ENCODE measurements at places on chromosomes 1 and 21. TPM values are rescaled to one million over a fixed set of nuclear protein-coding genes. Genes with fewer than 3 reads are reported as not detected.

OBSCN gene
- 19.7 TPM for total RNA-seq

DNA sequence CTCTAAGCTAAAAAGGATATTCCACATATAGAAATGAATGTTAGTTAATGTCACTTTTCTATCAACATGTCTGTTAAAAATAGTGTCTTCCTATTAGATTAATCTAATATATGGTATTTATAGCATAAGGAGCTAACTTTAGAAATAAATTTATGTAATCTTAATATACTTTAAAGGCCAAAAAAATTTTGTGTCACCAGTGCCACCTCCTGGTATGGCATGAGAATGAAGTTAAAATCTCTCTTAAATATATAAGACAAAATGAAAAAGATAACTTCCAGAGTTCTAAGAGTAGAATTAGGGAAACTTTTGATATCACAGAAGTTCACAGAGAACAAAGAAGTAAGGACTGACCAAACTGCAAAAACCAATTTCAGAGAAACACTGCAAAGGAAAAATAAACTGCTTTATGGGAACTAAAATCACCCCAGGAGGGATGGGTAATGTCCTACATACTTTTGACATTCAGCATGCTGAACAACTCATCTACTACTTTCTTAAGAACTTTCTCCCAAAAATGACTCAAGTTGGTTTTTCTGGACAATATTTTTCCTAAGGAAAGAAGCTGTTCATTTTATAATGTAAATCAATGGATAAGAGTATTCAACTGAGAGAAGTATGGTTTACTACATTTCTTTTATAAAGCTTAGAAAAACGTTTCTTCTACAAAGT, 82.8 kb downstream of the TRIM33 start:
- H3K27ac ChIP-seq: no peak overlapping the region
- no peaks in the 10 kb centered on the region for H3K27me3 ChIP-seq

RNU1-4 gene
- total RNA-seq: 2,538 TPM

HFM1 gene
- 3.3 TPM for total RNA-seq

GFI1 gene
- total RNA-seq: 0.66 TPM

GRCh38 chr1:239742416-239743109, 349.1 kb upstream of the FMN2 start:
- H3K4me3 ChIP-seq: no peak overlapping the region
- H3K4me1 ChIP-seq: no peaks in the 10 kb centered on the region
- H3K27me3 ChIP-seq: no peaks in the 10 kb centered on the region

VASH2 gene
- total RNA-seq: 0.13 TPM

- peak within 1 kb of the TSS; percentile 93 for H3K27ac ChIP-seq
- peaks cover 33% of the 10 kb centered on the region for H3K4me1 ChIP-seq
- H3K4me3 ChIP-seq: peak within 1 kb of the TSS; percentile 77
- no peaks in the 10 kb centered on the region for H3K27me3 ChIP-seq
Observed at GRCh38 chr21:44011579-44012473, at the start of gene TRAPPC10. Gene TRAPPC10, plus strand, starts transcription at chr21:44012309. Its CDS starts 185 bp downstream, at chr21:44012494.

C1orf115 gene
- not detected for total RNA-seq

GRCh38 chr1:94334764-94335163, 83.4 kb upstream of the ABCD3 start:
- H3K4me3 ChIP-seq: no peak overlapping the region
- H3K27ac ChIP-seq: no peak overlapping the region
- no peak for DNase-seq
- H3K27me3 ChIP-seq: peaks cover 15% of the 10 kb centered on the region
- no peaks in the 10 kb centered on the region for H3K36me3 ChIP-seq

CPT2 gene
- total RNA-seq: 22.2 TPM

GRCh38 chr1:110945626-110946025, 18.1 kb downstream of the LRIF1 start:
- no peak for DNase-seq
- H3K4me1 ChIP-seq: no peaks in the 10 kb centered on the region
- H3K27ac ChIP-seq: no peak overlapping the region
- no peaks in the 10 kb centered on the region for H3K27me3 ChIP-seq

LCE3B gene
- total RNA-seq: not detected

GRCh38 chr1:22529901-22530621, 33.2 kb upstream of the EPHA8 start:
- H3K4me3 ChIP-seq: no peak overlapping the region
- H3K4me1 ChIP-seq: no peaks in the 10 kb centered on the region
- H3K27ac ChIP-seq: no peak overlapping the region

- H3K27me3 ChIP-seq: peaks cover 50% of the 10 kb centered on the region
Observed at GRCh38 chr1:14297356-14297755, 301.1 kb upstream of the KAZN start.

DNA sequence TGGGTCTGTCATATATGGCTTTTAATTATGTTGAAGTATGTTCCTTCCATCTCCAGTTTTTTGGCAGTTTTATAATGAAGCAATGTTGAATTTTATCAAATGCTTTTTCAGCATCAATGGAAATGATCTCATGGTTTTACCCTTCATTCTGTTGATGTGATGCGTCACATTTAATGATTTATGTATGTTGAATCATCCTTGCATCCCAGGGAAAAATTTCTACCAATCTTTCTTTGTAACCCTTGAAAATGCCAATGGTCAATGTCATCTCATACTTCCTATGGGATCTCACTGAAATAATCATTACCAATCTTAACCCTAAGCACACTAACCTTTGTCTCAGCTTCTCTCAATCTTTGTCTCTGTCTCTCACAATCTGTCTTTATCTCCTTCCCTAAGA, 1004.0 kb downstream of the KCNT2 start:
- H3K36me3 ChIP-seq: no peaks in the 10 kb centered on the region
- H3K27me3 ChIP-seq: no peaks in the 10 kb centered on the region
- H3K27ac ChIP-seq: no peak overlapping the region

DNA sequence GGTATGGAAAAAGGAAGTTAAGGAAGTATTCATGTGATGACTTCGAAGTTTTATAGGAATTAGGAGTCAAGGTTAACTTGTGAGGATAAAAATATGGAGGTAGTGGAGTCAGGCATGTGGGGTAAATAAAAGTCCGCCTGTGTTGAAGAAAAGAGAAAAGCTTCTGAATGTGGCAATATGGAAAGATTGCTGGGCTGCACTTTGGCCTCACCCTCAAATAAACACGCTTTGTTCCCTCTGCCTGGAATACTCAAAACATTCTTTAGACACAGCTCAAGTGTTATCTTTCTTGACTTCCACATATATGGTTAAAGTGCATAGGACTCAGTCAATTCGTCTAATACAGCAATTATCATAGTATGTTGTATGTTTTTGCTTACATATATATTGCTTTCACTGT, 137.7 kb downstream of the PLA2G4A start:
- H3K27ac ChIP-seq: no peak overlapping the region
- H3K36me3 ChIP-seq: no peaks in the 10 kb centered on the region
- H3K4me3 ChIP-seq: no peak overlapping the region

AGO3 gene
- 31.1 TPM for total RNA-seq

DNA sequence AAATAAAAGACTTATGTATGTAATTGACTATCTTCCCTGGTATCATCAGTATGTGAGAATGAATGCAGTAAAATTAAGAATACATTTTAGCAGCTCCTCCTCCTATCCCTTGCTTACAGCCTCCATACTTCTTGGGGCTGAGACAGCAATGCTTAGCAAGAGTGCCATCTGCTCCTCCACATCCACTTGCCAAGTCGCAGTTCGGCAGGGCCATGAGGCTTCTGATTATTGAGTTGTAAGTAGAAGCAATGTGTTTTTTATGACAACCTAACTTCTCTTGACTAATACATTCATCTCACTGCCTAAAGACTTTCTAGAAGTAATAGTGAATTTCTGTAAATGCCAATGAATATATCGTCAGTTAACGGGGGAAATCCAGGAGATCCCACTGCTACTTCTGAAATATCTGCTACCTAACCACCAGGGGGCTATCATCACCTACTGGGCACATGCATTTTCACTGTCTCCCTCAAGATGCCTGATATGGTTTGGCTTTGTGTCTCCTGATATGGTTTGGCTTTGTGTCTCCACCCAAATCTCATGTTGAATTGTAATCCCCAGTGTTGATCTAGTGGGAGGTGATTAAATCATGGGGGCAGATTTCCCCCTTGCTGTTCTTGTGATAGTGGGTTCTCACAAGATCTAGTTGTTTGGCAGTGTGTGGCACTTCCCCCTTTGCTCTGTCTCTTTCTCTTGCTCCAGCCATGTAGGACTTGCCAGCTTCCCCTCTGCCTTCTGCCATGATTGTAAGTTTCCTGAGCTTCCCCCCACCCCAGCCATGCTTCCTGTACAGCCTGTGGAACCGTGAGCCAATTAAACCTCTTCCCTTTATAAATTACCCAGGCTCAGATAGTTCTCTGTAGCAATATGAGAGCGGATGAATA, 59.6 kb downstream of the EXTL2 start:
- DNase-seq: peak; percentile 43
- no peaks in the 10 kb centered on the region for H3K36me3 ChIP-seq
- H3K27me3 ChIP-seq: no peaks in the 10 kb centered on the region
- H3K4me1 ChIP-seq: no peaks in the 10 kb centered on the region
- H3K27ac ChIP-seq: no peak overlapping the region

CFHR4 gene
- total RNA-seq: not detected

SLC45A1 gene
- not detected for total RNA-seq

DNA sequence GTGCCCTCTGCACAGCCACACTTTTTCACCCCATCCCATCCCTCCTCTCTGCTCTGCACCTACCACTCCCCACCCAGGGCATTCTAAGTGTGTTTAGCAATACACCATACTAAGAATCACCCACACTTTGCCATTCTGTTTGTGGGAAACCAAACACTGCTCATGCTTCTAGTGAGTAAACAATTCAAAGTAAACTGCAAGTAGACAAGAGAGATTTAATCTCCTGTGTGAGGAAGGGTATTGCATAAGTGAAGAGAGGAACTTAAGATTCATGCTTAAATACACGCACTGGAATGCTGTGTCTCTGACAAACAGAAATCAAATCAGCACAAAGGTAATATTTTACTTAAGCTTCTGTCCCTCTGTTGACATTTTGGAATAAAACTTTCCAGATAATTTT, 4.8 kb upstream of the EDARADD start:
- H3K36me3 ChIP-seq: no peaks in the 10 kb centered on the region
- H3K4me3 ChIP-seq: no peak overlapping the region
- no peak overlapping the region for H3K27ac ChIP-seq
- DNase-seq: no peak
- H3K4me1 ChIP-seq: no peaks in the 10 kb centered on the region

- H3K36me3 ChIP-seq: no peaks in the 10 kb centered on the region
- no peak for DNase-seq
- H3K4me1 ChIP-seq: no peaks in the 10 kb centered on the region
- H3K27ac ChIP-seq: no peak overlapping the region
- H3K4me3 ChIP-seq: no peak overlapping the region
Observed at GRCh38 chr1:221497046-221497445, 244.8 kb downstream of the DUSP10 start.

DNA sequence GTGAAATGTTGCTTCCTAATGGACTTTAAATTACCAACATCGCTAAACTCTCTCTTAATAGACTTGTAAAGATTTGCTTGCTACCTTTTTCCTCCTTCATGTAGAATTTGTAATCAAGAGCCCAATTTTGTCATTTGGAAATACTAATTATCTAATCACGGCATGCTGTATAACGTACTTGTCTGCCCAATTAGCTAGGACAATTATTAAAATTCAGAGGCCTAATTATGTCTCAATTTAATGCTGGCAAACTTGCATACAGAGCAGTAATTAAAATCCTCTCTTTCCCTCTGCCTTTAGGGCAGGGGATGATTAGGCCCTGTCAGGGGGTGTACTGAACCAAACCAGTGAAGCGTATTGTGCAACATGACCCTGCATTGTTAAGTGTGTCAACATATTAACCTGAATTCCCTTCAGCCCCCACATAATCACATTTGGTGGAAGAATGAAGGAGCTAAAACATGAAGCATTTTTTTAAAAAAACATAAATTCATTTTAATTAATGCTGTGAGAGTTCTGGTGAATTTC, 137.4 kb upstream of the BARHL2 start:
- peaks cover 10% of the 10 kb centered on the region for H3K4me1 ChIP-seq
- no peaks in the 10 kb centered on the region for H3K27me3 ChIP-seq
- no peak for DNase-seq
- H3K27ac ChIP-seq: no peak overlapping the region
- H3K36me3 ChIP-seq: no peaks in the 10 kb centered on the region

GRCh38 chr21:39142972-39143371, 40.3 kb downstream of the PSMG1 start:
- no peaks in the 10 kb centered on the region for H3K36me3 ChIP-seq
- no peak overlapping the region for H3K27ac ChIP-seq
- peaks cover 12% of the 10 kb centered on the region for H3K27me3 ChIP-seq
- H3K4me3 ChIP-seq: no peak overlapping the region
- DNase-seq: no peak
- H3K4me1 ChIP-seq: no peaks in the 10 kb centered on the region

DRAXIN gene
- total RNA-seq: not detected

DNA sequence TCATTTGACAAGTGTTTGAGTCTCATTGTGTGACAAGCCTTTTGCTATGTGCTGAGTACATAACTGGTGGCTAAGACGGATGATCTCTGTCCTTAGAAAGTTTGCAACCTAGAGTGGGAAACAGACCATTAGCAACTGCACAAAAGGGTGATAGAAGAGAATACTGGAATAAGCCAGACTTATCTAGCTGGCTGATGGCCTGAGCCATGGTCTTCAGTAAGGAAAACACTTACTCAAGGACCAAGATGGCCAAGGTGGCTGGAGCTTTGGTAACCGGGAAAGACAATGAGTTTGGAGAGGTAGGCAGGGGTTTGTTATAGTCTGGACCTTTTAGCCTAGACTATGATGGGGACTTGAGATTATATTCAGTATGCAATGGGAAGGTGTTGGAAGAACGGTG, 1.6 kb upstream of the TAF12 start:
- peaks cover 15% of the 10 kb centered on the region for H3K36me3 ChIP-seq
- H3K4me1 ChIP-seq: peaks cover 43% of the 10 kb centered on the region
- no peak for DNase-seq
- H3K4me3 ChIP-seq: peak overlapping the region; percentile 79

GRCh38 chr1:225881959-225882693, at the start of gene TMEM63A:
Gene TMEM63A, minus strand, starts transcription at chr1:225882380. Its CDS starts 4,800 bp downstream, at chr1:225877580.
- peak within 1 kb of the TSS; percentile 88 for H3K27ac ChIP-seq
- H3K36me3 ChIP-seq: peaks cover 35% of the 10 kb centered on the region
- peak within 1 kb of the TSS; percentile 87 for H3K4me3 ChIP-seq
- no peaks in the 10 kb centered on the region for H3K27me3 ChIP-seq
- peaks cover 23% of the 10 kb centered on the region for H3K4me1 ChIP-seq
- DNase-seq: peak; percentile 97

KCNT2 gene
- total RNA-seq: 0.49 TPM

FMO5 gene
- total RNA-seq: 0.22 TPM

DNA sequence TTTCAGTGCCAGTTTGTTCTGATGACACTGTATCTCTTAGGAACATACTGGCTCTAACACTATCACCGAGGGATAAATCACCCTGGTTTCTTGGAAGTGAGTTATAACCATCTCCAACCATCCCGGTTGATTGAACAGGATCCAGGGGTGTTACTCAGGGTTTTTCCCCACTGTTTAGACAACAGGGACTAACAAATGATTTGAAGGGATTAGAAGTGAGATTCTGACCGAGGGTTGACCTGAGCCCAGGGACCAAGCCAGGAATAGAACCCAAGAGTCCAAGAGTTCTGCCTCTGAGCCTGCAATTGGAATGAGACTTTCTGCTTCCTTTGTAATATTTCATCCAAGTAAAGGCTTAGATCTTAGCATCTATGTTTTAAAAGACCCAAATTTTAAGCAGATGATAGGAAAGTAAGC, 154.0 kb downstream of the DHRS3 start:
- no peak overlapping the region for H3K4me3 ChIP-seq
- DNase-seq: no peak
- no peaks in the 10 kb centered on the region for H3K27me3 ChIP-seq
- peak overlapping the region; percentile 50 for H3K27ac ChIP-seq
- H3K4me1 ChIP-seq: peaks cover 77% of the 10 kb centered on the region
- H3K36me3 ChIP-seq: peaks cover 59% of the 10 kb centered on the region

- H3K4me3 ChIP-seq: no peak overlapping the region
- peaks cover 30% of the 10 kb centered on the region for H3K4me1 ChIP-seq
- DNase-seq: peak; percentile 80
- H3K27ac ChIP-seq: peak overlapping the region; percentile 86
- peaks cover 4% of the 10 kb centered on the region for H3K36me3 ChIP-seq
Observed at GRCh38 chr1:28926629-28927265, 12.4 kb downstream of the EPB41 start.
